ENCODE measurements at places on chromosomes 4 and X.

DNA sequence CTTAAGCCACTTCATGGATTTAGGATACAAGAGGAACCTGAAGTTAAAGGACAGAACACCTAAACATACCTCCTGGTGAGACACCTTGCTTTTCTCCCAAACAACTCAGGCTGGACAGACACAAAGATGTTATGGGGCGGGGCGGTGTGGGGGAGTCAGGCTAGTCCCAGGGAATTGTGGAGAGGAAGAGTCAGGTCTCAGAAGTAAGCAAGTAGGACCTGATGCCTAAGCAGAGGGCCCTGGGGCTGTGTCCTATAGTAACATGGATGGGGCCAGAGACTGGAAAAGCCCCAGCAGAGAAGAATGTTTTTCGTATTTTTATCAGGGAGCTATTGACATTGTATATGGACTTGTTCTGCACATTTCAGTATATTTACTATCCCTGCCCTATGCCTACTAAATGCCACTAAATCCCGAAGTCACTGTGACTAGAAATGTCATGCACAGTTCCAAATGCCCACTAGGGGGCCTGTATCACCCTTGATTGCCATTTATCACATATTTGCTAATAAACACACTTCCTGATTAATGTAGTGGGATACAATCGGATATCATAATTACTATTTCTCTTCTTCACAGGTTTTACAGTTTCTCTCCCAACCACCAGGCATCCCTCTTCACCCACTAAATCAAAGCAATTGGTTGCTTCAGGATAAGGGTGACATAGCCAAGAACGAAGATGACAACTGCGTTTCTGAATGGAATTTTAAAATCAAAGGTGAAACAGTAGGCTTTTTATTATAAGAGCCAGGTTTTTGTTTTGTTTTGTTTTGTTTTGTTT, 23.8 kb upstream of the ARHGAP10 start:
- DNase-seq = peak; percentile 57

GRCh38 chrX:118249146-118249545, 96.8 kb upstream of the WDR44 start:
- DNase-seq = no peak

- DNase-seq = no peak
Observed at GRCh38 chr4:141501931-141502330, 134.5 kb upstream of the IL15 start.

- no peak for DNase-seq
Observed at GRCh38 chrX:69535661-69536060, 31.5 kb downstream of the NALF2 start.

GRCh38 chr4:52288212-52288855, 237.2 kb downstream of the SPATA18 start:
- no peak for DNase-seq

GRCh38 chrX:41695426-41695825, 6.7 kb downstream of the GPR34 start:
- DNase-seq = peak; percentile 8

- no peak for DNase-seq
Observed at GRCh38 chrX:8782595-8782994, 18.6 kb downstream of the FAM9A start.

DNA sequence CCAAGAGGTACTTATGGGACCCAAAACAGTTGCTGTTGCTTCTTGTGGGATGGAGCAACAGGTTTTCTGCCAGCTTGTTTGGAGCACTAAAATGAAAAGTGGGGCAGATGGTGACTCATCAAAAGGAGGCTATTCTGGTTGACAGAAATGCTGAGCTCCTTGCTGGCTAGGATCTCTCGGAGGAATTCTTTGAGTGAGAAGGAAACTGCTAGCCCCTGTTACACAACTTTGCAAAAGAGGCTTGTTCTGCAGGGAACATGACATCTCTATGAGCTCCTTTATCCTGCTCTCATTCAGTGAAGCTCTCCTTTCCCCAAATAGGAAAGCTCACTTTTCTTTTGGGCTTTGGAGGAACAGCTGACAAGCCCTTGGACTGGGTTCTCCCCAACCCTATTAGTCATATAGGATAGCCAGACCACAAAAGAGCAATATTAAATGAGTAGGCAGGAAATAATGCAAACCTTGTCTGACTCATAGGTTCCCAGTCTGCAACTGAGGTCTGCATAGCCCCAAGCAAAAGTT, 108.3 kb downstream of the CDS1 start:
- DNase-seq = no peak
